ENCODE measurements at places on chromosomes 7 and 10. TPM values are rescaled to one million over a fixed set of nuclear protein-coding genes. Genes with fewer than 3 reads are reported as not detected.

Gene EBLN1
- not detected for total RNA-seq

Gene FZD1
- 0.69 TPM for total RNA-seq

Gene TSPAN15
- 0.85 TPM for total RNA-seq

Gene FAM171A1
- 4.1 TPM for total RNA-seq

Gene TMEM196
- total RNA-seq, result not detected

DNA sequence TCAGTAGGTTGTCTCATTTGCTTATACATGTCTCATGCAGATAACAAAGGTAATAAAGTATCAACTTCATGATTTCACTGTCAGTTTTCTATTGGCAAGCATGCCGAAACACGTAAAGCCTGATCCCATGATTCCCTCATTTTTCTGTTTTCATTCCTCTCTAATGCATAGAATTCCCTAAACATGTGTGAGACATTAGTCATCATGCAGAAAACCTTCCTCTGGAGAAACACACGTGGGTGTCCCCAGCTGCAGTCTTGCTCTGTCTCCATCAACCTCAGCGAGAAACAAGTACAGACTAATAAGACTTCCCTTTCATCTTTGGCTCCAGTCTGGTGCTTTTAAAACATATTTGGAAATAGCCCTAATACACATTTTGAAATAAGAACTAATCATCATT, 432.7 kb upstream of the VSTM2A start:
- no peak for DNase-seq

GRCh38 chr7:44629829-44630522, 23.5 kb downstream of the OGDH start:
- no peak for DNase-seq

GRCh38 chr7:117872561-117873309, 506 bp downstream of the CTTNBP2 start:
- no peak for DNase-seq

DNA sequence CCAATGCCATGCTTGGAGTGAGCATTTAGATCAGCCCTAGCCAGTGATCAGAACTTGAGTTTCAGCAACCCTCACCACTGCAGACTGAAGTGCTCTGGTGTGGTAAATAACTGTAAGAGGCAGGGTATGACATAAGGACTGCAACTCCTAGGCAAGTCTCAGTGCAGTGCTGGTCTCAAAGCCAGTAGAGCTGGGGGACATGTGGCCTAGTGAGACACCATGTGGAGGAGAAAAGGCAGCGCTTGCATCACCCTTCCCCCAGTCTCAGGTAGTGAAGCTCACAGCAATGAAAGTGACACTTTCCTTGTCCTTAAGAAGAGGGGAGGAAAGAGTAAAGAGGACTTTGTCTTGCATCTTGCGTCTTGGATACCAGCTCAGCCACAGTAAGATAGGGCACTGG, 386.8 kb upstream of the POT1 start:
- no peak for DNase-seq

DNA sequence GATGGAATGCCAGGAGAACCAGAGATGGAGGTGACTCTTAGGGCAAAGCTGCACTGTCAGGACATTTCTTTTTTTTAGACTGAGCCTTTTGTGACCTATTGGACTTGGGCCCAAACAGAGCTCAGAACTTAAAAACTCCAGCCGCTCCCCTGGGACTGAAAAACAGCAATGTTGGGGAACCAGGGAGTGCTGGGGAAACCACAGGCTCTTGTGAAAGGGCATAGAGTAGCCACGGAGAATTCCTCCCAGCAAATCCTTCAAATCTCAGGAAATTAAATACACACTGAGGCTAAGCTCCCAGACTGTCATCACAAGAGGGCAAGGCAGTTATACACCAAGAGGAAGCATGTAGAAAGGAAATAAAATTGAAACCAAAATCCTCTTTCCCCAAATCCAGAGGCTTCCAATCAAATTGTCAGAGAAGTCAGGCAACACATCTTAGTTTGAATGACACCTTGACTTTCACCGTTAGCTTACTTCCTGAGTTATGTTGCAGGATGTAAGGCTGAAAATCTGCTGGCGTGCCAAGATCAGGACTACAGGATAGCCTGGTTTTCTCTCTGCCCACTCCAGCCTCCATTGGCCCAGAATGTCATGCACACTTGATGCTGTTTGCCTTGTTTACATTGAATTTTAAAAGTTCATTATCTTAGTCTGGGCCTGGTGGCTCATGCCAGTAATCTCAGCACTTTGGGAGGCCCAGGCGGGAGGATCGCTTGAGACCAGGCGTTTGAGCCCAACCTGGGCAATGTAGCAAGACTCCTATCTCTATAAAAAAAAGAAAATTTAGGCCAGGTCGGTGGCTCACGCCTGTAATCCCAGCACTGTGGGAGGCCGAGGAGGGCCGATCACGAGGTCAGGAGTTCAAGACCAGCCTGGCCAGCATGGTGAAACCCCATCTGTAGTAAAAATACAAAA, 2.6 kb upstream of the RFC2 start:
- no peak for DNase-seq

- DNase-seq, result no peak
Observed at GRCh38 chr10:30782537-30783461, 153.2 kb upstream of the LYZL2 start.

GRCh38 chr7:80249619-80250295, 115.1 kb downstream of the GNAI1 start:
- no peak for DNase-seq

GRCh38 chr10:73182568-73182967, 14.6 kb downstream of the FAM149B1 start:
- no peak for DNase-seq

DNA sequence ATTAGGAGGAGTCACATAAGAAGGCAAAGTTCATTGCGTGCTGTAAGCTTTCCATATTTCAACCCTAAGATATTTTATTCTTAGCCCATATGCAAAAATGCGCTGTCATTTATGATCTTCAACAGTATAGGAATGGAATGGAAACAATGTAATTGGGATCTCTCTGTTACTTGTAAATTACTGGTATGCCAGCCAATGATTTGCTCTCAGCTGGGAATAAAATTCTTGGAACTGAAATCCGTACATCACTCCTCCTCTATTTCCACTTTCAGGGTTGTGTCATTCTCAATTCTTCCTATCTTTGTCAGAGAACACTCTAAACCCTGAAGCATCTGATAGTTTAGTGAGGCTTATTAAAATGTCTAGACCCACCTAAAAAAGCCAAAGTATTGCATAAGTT, 80.7 kb upstream of the STEAP4 start:
- DNase-seq, result no peak

DNA sequence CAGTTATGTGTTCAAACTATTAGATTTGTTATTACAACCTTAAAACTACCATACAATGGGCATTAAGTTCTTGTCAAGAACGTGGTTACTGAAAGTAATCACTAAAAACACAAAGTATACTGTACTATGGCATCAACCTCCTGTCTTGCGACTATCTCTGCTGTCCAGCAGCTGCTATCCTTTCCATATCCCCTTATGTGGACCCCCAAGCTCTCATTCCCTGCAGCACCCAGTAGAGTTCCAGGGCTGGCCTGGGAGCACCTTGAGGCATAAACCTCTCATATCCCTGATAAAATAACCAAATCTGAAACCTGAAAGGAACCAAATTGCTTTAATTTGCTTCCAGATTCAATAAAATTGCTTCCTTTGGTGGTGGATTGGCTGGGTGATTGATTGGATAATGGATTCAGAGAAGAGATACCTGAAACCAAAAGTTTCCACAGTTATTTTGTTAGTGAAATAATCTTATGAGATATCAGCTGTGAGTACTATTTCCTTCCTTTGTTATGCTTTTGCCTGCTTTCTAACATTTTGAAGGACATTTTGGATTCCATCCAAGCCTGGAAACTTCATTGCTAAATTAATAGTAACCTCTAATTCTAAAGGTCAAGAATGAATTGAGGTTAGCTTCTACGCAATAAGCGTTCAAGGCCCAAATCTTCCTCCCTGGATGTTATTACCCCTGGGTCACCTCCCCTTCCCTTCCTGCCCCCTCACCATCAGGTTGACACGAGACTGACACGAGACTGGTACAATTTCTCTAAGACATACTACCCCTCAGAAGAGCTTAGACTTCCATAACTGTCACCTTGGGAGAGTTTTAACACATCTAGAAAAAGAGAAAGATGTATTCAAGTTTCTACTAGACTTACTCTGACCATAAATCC, 48.8 kb downstream of the RELN start:
- DNase-seq, result no peak

DNA sequence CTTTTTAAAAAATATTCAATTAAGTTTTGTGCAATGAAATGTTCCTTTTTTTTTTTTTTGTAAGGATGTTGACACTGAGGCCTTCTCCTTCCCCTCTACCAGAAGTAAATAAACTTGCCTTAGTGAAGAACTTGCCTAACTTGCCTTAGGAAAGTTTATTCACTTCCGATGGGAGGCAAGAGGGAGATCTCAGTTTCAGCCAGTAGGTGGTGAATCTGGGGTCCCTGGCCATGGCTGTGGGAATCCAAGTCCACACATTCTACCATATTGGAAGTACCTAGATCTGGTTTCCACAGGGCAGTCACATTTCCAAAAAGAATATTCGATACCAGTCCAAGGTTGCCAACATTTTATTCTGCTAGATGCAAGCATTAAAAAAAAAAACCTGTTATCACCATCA, 270.9 kb downstream of the CCSER2 start:
- DNase-seq, result no peak

Data from activated CD4-positive, alpha-beta T cell treated with anti-CD3 and anti-CD28 coated beads for 36 hours (primary cell).